RPMI7951 (cell line): ENCODE measurements at places on chromosomes 11 and 22. TPM values are rescaled to one million over a fixed set of nuclear protein-coding genes. Genes with fewer than 3 reads are reported as not detected.

- DNase-seq = no peak
Measured at GRCh38 chr11:77410076-77410827, 63.6 kb downstream of the PAK1 start.

GRCh38 chr11:11077898-11078297 lies 220.0 kb upstream of the ZBED5 start:
- no peak for DNase-seq

- no peak for DNase-seq
Measured at GRCh38 chr22:49617866-49618676, 209.6 kb downstream of the BRD1 start.

The BRD1 gene
- total RNA-seq = 7.2 and 8.2 TPM in 2 replicates

The PVALB gene
- total RNA-seq = not detected in 2 replicates

The GNB1L gene
- total RNA-seq = 11.9 and 12.4 TPM in 2 replicates

DNA sequence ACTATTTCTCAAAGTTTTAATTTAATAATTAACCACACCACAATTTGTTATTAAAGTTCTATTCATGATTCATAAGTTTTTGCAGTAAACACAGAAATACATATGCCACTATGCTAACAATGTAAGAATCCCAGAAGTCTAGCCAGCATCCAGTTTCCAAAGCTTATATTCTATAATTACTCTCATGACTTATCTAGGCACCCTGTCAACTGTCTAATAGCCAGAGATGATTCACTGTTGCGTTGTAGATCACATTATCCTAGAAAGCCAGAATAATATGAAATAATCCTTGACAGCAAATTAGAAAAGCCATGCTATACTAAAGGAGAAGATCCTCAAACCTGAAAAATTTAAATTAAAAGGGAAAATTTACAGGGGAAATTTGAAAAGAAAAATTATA lies 141.0 kb downstream of the SOX6 start:
- DNase-seq = no peak

DNA sequence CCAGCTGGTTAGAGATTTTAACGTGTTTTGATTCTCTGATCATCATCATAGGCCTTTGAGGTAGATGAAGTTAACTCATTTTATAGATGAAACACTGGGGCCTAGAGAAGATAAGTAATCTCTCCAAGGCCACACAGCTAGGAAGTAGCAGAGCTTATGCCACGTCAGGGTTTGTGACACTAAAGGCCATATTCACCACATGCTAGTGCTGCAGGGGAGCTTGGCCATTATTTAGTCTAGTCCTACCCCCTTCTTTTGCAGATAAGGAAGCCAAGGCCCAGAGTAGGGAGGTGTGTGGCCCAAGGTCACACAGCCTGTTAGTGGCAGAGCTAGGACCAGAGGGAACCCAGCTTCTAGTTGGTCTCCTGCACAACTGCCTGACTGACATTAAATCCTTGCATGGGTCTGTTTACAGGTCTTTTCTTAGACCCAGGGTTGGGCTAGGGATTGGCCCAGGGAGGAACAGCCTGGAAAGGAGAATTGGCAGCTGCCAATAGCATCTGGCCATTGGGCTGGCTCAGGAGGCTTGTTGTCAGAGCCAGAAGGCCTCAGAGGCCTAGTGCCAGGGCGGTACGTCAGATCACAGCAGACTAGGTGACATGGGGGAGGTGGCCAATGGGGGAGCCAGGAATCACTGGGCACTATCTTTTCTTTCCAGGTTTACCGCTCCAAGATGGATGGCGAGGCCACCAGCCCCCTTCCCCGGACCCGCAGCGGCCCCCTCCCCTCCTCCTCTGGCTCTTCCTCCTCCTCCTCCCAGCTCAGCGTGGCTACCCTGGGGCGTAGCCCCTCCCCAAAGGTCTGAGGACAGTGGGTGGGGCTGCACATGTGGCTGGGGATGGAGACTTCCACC lies 36.0 kb downstream of the PHLDB1 start:
- no peak for DNase-seq

The ATF4 gene
- 190 and 217 TPM in 2 replicates for total RNA-seq
